ENCODE measurements at places on chromosomes 7 and 10.

DNA sequence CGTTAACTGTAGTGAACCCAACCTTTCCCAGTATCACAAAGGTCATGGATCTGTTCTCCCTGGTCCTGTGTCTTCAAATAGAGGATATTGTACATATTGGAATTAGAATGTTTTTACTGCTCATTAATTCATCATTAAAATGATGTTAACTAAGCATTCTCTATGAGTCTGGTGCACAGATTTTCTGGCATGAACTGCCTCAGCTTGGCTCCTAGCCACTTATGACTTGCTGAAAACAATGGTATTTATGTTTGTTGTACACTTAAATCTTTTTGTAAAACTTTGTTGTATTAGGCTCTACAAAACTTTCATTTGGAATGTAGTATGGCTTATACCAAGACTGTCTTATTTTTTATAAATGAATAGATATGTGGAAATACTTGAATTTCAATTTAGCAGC is 329.4 kb downstream of the TFEC start:
- no peak for DNase-seq

DNA sequence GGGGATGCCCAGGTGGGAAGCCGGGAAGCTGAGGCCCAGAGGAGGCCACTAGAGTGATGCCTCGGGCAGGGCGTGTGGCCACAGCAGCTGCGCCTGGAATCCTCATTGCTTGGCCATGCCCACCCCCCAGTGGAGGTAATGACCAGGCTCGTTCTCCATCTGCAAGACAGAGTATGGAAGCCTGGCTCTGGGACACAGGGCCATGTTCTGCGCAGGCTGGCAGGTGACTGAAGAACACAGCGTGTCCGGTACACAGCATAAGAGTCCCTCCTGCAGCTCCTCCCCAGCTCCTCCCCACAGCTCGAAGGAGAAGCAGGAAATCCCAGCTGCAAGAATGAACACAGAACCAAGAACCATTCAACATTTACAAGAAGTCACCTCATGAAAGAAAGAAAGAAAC is 64.8 kb downstream of the SMURF1 start:
- no peak for DNase-seq

- DNase-seq: no peak
Measured at GRCh38 chr7:89914711-89915110, 239.6 kb upstream of the STEAP1 start.

- no peak for DNase-seq
Measured at GRCh38 chr10:10528563-10528910, 489.1 kb upstream of the CELF2 start.

DNA sequence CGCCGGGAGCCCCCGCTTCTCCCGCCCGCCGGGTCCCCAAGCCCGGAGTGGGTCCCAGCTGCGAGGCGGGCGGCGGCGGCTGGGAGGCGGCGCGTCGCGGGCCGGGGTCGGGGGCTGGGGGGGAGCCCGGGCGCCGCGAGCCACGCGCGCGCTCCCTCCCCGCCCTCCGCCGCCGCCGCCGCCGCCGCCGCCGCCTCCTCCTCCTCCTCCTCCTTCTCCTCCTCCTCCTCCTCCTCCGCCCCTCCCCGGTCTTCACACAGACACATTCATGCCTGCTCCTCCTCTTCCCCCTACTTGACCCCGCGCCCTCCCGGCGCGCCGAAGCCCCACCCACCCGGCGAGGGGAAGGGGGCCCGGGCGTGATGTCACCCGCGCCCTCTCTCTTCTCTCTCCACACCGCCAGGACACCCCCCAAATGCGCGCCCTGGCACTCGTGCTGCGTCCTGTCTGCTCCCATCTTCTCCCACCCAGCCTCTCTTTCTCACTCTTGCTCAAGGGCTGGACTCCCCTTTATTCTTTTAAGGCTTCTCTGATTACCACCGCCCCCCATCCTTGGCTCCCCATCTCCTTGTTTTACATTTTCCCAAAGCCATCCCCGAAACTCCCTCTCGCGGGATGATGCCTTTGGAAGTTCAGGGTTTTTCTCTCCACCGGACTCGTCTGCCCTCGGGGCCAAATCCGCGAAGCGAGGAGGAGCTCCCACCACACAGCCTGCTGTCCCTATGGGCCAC is 967 bp upstream of the GLI3 start:
- no peak for DNase-seq

DNA sequence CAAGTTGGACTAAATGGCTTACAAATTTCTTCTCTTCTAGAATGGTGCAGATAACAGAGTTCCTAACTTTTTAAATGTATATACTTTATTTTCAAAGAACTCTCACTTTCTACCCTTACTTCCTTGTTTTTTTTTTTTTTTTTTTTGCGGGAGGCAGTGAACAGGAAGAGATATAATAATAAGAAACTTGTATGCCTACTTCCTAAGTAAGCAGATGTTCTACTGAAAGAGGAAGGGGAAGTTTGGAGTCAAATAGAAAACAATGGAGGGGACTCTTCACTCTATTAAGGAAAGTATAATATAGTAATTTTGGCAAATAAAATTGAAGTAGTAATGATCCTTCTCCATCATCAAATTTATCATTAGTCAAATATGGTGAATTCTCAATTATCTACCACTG is 754.0 kb downstream of the KCNMA1 start:
- no peak for DNase-seq

GRCh38 chr10:5523796-5524574 is 776 bp upstream of the CALML3 start:
- DNase-seq: no peak

GRCh38 chr7:27213433-27214238 is 13.7 kb upstream of the HOXA13 start:
- DNase-seq: no peak

DNA sequence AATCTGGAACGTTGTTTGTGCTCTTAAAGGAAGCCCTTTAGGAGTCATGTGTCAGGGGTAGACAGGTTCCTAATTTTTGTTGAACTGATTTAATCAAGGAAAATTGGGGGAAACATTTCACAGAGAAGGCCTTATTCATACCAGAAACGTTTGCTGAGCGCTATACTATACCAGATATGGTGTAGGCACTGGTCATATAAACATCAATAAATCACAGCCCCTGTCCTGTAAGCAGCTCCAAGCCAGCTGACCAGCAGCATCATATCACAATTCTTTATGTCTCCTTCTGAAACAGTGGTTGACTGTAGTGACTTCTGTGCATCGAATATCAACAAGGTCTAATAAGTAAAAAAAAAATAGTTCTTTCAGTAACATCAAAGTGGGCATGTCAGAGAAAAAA is 1.1 kb downstream of the TMEM178B start:
- DNase-seq: no peak

DNA sequence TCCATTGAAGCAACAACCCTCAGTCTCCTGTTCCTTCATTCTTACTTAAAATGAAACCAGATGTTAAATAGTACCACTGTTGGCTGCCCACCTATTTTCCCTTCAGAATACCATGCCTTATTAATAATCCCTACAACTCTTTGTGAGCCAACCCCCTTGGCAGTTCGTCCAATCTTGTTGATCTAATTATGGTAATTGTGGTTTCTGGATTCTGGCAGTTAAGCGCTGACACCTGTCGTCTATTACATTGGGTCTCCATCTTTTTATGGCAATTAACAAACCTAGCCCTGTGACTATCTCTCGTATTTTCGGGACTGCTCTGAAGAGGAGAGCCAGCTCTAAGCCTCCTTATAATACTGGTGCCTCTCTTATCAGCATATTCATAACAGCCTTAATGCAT is 432.0 kb downstream of the ATRNL1 start:
- DNase-seq: no peak

- no peak for DNase-seq
Measured at GRCh38 chr7:35571611-35572240, 123.2 kb downstream of the HERPUD2 start.

GRCh38 chr7:25259487-25260243 is 31.4 kb upstream of the NPVF start:
- peak; percentile 41 for DNase-seq

- no peak for DNase-seq
Measured at GRCh38 chr7:41808541-41808940, 105.7 kb upstream of the INHBA start.

- no peak for DNase-seq
Measured at GRCh38 chr7:47551668-47552440, 30.1 kb downstream of the TNS3 start.

DNA sequence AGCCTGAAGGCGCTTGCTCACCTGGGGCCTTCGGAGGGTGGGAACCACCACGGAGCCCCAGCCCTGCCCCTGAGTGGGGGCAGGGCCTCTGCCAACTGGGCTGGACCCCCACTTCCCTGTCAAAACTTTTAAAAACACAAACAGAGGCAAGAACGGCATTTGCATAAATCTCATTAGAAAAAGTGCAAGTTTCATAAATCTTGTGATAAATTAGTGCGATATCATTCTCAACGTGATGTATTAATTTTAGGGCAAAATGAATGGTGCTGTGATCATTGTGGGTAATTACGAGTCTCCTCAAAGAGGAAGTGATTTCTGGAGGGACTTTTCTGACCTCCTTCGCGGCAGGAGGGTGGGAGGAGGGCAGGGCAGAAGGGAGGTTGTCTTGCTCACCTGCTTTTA is 98.3 kb downstream of the CDH23 start:
- DNase-seq: no peak

- no peak for DNase-seq
Measured at GRCh38 chr7:131241386-131241785, 86.3 kb upstream of the MKLN1 start.

GRCh38 chr10:112261281-112261822 is 21.8 kb upstream of the TECTB start:
- DNase-seq: no peak

DNA sequence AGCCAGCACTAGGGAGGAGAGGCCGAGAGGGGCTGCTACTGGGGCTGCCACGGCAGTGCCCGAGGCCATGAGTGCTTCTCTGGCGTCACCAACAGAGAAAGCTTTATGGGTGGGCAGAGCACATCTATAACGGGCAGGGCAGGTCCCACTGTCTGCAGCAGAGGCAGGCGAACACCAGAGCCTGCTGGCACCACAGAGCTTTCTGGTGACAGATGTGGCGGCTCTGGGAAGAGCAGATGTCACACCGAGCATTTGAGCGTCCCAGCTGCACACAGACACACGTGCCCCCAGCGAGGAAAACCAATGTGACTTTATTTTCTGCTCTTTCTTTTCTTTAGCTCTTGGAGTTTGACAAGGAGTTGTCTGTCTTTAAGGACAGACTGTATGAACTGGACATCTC is 20.5 kb downstream of the NKX6-2 start:
- DNase-seq: no peak

- no peak for DNase-seq
Measured at GRCh38 chr7:137757146-137757925, 89.4 kb downstream of the DGKI start.

DNA sequence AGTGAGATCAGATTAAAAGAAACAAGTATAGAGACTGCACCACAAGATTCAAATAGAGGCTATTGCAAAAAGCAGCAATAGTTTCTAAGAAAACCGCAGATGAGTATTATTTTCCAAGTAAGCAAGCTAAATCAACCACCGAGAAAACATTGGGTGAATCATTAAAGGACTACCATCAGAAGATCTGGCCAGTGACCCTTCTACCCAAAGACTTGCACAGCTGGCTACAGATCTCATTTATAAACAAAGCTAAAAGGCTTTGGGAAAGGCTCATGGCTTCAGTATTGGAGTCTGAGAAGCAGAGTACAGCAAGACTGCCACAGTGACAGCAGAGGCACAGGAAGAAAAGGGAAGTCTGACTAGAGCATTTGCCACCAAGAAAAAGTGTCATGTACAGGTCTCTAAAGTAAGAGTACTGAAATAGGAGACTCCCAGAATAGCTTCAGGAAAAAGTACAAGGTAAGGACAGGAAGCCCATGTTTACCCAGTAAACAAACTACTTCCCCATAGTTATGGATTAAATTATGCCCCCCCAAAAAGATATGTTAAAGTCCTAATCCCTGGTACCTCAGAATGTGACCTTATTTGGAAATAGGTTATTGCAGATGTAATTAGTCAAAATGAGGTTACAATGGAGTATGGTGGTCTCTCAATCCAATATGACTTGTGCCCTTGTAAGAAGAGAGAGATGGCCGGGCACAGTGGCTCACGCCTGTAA is 19.0 kb downstream of the STEAP1 start:
- DNase-seq: no peak
